Omental fat pad (tissue), 4 donors: ENCODE measurements at places on chromosomes 4 and X.

DNA sequence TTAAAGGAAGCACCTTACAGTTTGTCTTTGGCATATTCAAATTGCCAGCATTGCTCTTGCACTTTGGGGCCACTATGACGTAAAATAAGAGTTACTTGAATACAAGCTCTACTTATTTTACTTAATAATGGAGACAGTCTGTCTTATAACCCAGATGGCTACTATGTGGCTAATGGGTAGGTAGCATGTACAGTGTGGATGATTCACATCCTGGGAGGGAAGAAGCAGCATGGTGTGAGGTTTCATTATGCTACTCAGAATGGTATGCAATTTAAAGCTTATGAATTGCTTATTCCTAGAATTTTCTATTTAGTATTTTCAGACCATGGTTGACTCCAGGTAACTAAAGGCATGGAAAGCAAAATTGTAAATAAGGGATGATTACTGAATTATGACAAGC is 761.8 kb upstream of the ATOH1 start:
- DNase-seq: no peak

DNA sequence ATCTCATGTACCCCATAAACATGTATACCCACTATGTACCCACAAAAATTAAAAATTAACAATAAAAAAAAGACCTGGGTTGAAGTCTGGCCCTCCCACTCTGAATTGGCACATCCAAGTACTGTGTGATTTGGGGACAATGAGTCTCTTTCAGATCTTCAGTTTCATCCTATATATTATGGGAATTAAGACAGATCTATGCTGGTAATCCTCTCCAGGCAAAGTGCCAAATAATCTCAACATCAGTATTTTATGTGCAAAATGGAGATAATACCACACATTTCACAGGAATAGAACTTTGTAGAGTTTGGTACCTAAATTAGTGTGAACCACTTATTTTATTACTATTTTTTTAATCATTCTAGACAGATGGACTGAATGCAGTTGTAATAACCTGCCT is 11.0 kb upstream of the SCD5 start:
- DNase-seq: no peak

GRCh38 chrX:150790021-150790420 is 96.8 kb downstream of the MTMR1 start:
- no peak for DNase-seq

- DNase-seq: no peak
Observed at GRCh38 chrX:44997282-44997812, 124.4 kb downstream of the KDM6A start.

DNA sequence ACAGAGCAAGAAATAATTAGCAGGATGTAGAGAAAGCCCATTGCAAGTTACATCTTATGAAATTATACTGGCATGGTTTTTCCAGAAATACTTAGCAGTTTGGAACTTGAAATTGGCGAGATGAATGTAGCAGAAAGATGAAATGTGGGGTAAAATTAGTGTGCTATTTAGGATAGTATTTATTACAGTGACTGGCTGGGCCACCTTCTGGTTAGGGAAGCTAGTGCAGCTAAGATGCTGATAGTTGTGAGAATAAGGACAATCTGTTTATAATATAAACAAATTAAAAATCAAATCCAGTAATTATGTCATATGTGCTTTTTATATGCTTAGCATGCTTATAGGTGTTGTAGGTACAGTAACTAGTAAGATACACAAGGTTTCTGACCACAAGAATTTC is 74.8 kb downstream of the IL15 start:
- no peak for DNase-seq

- DNase-seq: no peak
Observed at GRCh38 chr4:104907074-104907649, 239.5 kb upstream of the TET2 start.

DNA sequence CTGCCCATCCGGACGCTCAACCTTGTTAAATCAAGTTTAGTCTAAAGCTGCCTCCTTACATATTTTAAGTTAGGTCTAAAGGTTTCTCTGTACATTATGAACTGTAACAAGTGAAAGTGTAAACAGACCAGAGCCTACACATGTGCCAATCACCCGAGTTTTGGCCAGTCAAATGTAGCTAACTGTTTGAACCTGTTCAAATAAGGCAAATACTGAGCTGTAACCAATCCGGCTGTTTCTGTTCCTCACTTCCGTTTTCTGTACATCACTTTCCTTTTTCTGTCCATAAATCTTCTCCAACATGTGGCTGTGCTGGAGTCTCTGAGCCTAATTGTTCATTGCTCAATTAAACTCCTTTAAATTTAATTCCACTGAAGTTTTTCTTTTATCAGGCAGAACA is 113.3 kb upstream of the SHISA3 start:
- no peak for DNase-seq

- DNase-seq: no peak
Observed at GRCh38 chr4:56307423-56307822, 79.9 kb downstream of the AASDH start.

DNA sequence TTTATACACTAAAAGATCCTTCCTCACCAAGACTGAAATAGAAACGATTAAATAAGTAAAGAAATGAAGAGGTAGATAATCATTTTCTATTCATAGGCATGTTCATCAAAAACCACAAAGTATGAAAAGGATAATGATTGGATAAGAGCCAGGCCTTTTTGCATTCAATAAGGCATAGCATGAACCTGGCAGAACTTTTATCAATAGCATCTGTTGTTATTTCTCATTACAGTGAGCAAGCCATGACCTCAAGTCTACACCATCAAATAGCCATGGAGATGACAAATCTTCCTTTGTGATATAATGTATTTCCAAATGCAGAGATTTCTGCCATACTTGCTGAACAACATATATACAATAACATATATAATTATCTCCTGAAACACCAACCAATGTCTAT is 206.0 kb upstream of the SLC7A11 start:
- no peak for DNase-seq

DNA sequence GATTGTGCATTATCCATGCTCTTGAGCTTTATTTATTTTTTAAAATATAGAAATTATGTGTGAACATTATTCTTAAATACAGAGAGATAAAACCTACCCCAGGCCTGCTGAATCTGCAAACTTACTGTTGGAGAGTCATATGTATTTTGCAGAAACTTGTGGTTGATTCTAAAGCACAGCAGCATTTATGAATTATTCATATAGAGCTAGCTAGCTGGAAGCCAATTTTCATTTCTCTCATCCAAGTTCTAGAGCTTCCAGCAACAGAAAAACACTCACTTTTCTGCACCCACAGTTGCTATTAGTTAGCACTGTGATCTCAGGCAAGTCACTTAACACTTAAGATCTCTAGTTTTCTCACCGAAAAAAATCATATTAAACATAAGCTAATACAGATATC is 479.5 kb upstream of the FAM47C start:
- DNase-seq: no peak

DNA sequence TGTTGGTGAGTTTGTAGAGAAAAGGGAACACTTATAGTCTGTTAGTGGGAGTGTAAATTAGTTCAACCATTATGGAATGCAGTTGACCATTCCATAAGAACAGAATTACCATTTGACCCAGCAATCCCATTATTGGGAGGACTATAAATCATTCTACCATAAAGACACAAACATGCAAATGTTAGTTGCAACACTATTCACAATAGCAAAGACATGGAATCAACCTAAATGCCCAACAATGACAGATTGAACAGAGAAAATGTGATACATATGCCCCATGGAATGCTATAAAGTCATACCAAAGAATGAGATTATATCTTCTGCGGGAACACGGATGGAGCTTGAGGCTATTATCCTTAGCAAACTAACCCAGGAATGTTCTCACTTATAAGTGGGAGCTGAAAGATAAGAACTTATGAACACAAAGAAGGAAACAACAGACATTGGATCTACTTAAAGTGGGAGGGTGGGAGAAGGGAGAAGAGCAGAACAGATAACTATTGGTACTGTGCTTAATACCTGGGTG is 1819.2 kb upstream of the ADGRL3 start:
- no peak for DNase-seq

- no peak for DNase-seq
Observed at GRCh38 chr4:153466949-153467896, 1.1 kb downstream of the TMEM131L start.

DNA sequence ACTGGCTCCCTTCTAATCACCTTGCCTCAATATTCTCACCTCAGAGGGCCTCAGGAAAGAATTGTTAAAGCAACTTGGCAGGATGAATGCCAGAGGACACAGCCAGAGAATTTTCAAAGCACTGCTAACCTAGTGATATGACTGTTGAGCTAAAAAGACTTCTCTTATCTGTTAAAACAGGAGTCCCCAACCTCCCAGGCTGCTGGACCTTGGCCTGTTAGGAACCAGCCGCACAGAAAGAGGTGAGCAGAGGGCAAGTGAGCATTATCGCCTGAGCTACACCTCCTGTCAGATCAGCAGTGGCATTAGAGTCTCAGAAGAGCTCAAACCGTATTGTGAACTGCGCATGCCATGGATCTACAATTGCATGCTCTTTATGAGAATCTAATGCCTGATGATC is 1.7 kb upstream of the KCNE5 start:
- no peak for DNase-seq

- DNase-seq: no peak
Observed at GRCh38 chrX:132692066-132692465, 203.2 kb upstream of the MBNL3 start.

GRCh38 chr4:168615294-168616065 is 118.6 kb downstream of the PALLD start:
- no peak for DNase-seq

DNA sequence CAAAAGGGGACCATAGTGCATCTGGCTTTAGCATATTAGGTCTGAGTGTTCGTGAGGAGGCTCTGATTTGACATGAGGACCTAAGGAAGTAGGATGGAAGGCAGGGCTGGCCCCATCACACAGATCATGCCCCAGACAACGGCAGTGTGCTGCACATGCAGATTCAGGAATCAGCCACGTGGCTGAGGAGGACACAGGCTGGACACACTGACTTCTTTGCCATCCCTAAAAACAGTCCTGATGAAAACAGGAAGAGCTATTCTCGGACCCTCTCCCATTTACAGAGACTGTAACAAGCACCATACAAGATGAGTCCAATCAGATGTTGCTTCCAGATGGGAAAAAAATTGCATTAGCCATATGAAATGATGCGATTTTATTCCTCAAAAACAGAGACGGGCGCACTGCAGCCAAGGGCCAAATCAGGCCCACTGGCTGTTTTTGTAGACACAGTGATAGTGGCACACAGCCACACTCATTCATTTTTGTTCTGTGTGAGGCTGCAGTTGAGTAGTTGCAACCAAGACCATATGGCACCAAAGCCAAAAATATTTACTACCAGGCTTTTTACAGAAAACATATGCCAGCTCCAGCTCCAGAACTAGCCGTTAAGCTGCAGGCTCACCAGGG is 41.0 kb downstream of the ACSL1 start:
- DNase-seq: no peak

DNA sequence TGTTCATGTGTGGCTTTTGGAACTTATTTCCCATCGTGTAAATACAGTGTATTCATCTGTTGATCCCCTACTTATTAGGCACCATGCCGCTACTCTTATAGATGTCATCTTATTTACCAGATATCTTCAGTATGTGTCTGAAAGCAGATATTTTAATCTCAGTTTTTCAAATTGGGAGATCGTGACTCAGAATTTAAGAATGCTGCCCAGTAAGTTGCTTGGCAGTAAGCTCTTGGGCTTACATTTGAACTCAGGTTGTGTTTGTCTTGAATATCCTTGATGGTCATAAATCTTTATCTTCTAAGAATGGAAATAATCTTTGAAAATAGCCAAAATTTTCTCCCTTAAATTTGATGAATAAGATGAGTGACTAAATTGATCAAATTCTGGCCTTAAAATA is 45.9 kb upstream of the RPA4 start:
- no peak for DNase-seq

DNA sequence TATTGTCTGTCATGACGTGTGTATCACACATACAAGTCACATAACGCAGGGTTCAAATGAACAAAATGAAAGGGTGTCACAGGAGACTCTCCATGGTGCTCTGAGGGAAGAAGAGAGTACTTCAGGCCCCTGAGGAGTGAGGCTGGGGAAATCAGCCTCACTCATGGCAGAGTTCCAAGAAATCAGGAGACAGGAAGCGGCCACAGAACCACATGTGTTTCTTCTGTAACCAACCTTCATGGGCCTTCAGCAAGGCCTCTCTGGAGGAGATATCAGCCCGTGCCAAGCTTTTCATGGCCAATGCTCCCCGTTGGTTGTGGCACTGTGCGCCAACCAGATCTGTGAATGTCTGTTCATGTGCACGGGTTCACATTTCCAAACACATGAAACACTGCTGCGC is 76.0 kb downstream of the NAT8L start:
- DNase-seq: no peak

GRCh38 chr4:6178757-6179156 is 21.6 kb downstream of the JAKMIP1 start:
- DNase-seq: no peak

- no peak for DNase-seq
Observed at GRCh38 chr4:86131456-86131855, 228.4 kb downstream of the MAPK10 start.

GRCh38 chr4:152682143-152682941 is 2.5 kb upstream of the TMEM154 start:
- no peak for DNase-seq

DNA sequence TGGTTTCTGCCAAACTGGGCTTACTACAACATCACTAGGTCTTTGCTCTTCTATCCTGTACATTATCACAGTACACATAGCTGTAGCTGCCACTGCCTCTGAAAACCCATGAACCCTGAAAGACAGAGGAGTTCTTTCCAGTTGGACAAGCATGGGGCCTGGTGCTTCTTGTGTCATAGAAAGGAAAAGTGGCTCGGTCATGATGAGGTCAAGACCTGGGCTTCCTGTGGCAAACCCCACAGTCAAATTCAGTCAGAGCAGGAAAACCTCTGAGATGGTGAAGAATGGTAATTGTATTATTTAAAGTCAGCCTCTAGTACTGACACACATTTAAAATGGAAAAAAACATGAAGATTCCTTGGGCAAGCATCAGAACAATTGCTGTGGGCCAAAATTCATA is 133.3 kb upstream of the PRPS2 start:
- no peak for DNase-seq

GRCh38 chrX:18129690-18130089 is 91.0 kb downstream of the BEND2 start:
- no peak for DNase-seq

DNA sequence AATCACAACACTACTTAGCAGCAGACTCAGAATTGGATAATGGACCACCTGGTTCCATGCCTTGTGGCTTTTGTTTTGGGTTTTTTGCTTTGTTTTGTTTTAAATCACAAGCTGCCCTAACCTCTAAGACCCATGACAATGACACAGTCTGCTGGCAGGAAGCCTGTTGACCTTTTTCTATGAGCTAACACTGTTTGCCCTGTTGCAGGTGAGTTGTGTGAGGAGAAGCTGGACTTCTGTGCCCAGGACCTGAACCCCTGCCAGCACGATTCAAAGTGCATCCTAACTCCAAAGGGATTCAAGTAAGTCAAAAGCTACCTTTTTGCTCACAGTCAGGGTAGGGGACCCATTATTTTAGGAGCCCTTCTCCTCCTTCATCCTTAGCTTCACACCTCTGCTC is 110.8 kb upstream of the PACRGL start:
- no peak for DNase-seq

DNA sequence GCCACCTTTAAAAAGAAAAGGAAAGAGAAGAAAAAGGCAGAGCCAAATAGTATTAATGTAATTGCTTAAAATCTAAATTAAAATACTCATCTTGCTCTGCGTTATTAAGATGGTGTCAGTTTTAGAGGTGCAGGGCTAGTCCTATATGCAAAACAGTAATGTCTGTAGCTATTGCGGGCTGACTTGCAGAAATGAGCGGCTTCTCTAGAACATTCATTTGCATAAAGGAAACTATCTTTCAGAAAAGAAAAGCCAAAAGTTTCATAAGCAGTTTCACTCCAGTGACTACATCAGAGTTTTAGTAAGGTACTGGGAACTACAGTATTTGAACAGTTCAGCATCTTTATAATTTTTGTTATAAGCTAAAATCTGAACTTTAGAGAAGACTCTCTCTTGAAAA is 6.0 kb downstream of the SMAD1 start:
- DNase-seq: no peak
